ENCODE measurements at places on chromosomes 13 and 19.

- DNase-seq = no peak
These were observed 1.5 kb downstream of the GAS6 start for GRCh38 chr13:113862191-113862930.

DNA sequence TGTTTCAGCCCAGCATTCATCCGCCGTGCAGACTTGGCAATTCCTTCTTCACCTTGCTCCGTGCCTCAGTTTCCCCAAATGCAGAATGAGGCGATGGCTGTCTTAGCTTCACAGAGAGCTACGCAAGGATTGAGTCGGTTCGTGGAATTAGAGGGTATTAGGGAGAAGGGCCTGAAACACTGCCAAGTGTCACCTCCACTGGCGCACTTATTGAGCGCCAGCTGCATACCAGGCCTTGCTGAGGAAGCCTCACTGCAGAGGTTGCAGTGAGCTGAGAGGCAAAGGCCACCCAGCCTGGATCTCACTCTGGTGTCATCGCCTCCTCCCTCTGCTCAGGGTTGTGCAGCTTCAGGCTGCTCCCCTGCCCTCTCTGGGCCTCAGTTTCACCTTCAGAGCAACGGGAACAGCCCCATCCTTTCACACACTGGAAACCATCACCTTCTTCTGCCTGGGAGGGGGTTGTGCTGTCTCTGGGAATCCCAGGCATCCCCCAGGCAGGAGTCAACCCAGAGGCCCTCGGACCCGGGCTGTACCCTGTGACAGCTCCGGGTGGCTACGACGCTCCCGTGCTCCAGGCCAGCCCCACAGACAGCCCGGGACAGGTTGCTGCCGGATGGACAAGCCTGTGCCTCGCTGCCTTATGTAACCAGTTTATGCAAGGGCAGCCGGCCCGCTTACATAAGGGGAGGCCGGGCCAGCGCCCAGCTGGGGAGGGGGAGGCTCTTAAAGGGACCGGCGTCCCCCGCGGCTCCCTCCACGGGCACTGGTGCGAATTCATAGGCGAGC lies 31.9 kb downstream of the NFIC start:
- no peak for DNase-seq

DNA sequence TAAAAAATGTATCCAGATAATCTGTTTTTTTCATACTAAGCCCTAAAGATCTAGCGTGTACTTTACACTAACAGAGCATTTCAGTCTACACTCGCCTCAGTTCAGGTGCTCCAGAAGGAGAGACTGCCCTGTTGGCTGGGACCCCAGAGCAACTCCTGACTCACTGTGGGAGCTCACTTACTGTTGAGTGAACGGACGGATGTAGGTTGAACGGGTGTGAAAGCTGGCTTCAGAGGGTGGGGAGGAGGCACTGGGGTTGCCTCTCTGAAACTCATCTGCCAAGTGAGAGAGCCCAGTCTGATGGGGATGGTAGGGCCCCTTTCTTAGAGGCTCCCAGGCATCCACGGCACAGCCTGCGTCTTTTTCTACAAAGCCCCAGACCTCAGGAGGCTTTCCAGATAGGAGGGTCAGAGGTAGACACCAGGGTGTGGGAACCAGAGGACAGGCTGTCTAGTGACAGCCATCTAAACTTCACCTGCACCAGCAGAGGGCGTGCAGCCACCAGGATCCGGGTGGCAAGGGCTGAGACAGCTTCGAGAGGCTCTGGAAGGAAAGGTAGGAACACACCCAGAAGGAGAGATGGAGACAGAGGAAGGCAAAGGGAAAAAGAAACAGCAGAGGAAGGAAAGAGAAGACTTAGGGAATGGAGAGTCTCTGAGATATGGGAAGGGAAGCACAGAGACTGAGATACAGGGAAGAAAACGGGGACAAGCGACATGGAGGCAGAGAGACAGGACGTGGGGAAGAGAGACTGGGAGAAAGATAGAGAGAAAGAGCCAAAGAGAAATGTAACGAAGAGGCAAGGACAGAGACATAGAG lies 3.7 kb downstream of the KASH5 start:
- DNase-seq = peak; percentile 79

DNA sequence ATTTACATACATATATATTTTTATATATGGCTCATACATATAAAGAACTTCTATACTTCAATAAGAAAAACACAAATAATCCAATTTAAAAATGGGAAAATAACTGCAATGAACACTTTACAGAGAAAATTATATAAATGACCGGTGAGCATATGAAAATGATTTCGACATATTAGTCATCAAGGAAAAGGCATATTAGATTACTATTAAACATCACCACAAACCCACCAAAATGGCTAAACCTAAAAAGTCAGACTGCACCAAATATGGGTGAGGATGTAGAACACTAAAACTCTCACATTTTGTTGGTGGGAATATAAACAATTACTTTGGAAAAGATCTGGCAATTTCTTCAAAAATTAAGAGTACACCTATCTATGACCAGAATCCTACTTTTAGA lies 316.2 kb downstream of the ENOX1 start:
- DNase-seq = no peak

DNA sequence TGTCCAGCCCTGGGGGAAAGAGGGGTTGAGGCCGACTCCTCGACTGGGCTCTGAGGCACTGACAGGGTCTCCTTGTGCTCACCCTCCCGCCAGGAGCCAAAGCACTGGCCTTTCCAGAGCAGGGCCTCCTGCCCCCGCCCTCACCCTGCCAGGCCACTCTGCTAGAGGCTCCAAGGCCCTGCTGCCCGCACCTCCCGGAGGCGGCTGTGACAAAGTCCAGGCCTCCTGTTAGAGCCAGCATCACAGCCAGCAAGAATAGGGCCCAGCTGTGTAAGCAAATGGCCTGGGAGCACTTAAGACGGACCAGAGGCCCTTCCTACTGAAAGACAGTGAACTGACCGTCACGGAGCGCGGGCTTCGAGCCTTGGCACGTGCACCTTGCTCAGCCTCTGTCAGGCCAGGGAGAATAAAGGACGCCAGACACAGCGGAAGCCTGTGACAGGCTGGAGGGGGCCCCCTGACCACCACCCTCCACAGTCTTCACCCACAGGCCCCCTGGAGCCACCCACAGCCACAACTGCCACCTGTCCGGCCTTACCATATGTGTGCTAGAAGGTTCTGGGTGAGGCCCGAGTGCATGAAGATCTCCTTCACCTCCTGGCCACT lies 50.9 kb downstream of the EPS15L1 start:
- DNase-seq = no peak

DNA sequence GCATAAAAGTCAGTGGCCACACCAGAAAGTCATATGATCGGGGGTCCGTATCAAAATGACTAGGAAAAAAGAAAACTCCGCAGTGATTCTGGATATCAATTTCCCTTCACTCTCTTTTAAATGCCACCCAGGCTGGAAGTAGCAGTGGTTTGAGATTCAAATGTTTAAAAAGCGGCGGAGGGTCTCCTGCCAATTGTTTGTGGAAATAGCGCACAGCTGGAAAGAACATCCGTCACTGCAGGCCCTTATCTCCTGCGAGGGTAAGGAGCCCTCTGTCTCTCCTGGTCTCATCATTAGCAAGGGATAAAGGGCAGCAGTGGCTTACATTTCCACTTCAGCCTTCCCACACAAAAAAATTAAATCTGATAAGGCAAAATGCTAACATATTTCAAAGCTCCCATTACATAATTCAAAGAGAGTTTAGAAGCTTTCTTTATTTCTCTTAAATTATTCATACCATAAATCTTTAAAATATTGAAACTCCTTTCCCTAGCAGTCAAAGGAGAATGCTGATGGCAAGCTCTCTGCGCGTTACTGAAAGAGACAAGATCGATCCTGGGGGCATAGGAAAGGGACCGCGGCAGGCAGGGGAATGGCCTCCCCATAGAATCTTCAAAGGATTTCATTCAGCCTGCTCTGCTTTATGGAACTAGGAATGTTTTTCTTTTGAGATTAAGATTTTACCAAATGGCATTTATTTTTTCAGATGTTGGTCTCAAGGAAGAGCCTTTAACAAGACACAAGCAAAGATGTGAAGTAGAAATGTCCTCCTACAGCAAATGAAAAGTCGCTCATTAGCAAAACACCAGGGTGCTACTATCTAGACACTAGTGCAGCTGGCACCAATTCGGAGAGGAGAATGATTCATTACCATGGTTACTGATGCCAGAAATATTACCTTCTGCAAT lies 35.0 kb downstream of the AMER2 start:
- DNase-seq = no peak

- DNase-seq = no peak
These were observed 235.6 kb upstream of the SOX21 start for GRCh38 chr13:94947965-94948371.

GRCh38 chr13:32731576-32731975 lies 145.3 kb downstream of the PDS5B start:
- DNase-seq = no peak

DNA sequence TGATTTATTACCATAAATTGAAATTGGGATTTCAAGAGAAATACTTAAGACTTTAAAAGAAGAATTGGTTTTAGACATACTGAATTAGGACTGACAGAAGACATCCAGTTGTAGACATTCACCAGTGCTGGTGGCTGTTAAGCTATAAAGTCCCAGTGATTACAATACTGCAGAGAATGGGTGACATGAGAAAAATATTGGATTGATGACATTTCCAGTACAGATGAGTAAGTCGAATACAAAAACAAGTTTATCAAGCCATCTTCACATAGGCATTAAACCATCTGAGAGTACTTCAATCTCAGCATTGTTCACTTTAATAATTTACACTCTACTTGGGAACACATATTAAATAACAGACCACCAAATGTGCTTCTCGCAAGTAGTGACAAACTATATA lies 66.8 kb downstream of the TBC1D4 start:
- no peak for DNase-seq

DNA sequence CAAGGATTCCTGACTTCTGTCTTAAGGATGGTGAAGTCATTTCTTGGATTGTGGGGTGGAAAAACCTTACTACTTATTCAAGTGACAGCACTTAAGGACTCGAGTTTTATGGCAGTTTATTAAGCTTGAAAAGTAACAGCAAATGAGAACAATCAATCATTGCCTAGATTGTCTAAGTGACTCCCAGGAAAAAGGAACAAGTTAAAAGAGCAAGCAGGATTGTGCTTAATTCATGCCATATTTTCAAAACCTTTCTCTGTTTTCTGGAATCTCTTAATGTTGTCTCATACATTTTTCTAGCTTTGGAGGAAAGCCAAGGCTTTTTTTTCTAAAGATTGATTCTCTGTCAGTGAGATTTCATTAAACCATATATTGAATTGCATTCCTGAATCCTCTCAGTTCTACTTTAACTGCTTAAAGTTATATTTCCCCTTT lies 236.2 kb upstream of the HTR2A start:
- no peak for DNase-seq
